ENCODE measurements at places on chromosomes 3 and 15. TPM values are rescaled to one million over a fixed set of nuclear protein-coding genes. Genes with fewer than 3 reads are reported as not detected.

- no peak overlapping the region for H3K27ac ChIP-seq
- H3K27me3 ChIP-seq, result no peaks in the 10 kb centered on the region
- no peaks in the 10 kb centered on the region for H3K36me3 ChIP-seq
- H3K4me1 ChIP-seq, result no peaks in the 10 kb centered on the region
- no peak for DNase-seq
Measured at GRCh38 chr3:8816106-8816505, 46.7 kb upstream of the OXTR start.

The AADACL2 gene
- total RNA-seq, result not detected

- no peaks in the 10 kb centered on the region for H3K36me3 ChIP-seq
- DNase-seq, result no peak
- H3K27ac ChIP-seq, result no peak overlapping the region
- no peaks in the 10 kb centered on the region for H3K27me3 ChIP-seq
- no peak overlapping the region for H3K4me3 ChIP-seq
- no peaks in the 10 kb centered on the region for H3K4me1 ChIP-seq
Measured at GRCh38 chr15:40830884-40831283, 2.4 kb upstream of the PPP1R14D start.

The VEPH1 gene
- total RNA-seq, result 12.2 TPM

The HDC gene
- not detected for total RNA-seq

The COL6A6 gene
- 59.8 TPM for total RNA-seq

GRCh38 chr3:12924437-12924836 is 83.1 kb upstream of the RPL32 start:
- no peaks in the 10 kb centered on the region for H3K36me3 ChIP-seq
- no peak overlapping the region for H3K27ac ChIP-seq
- no peak overlapping the region for H3K4me3 ChIP-seq
- DNase-seq, result no peak
- H3K27me3 ChIP-seq, result no peaks in the 10 kb centered on the region

Data from uterus (tissue), 4 donors.